ENCODE measurements at places on chromosomes 4 and X.
A peak's percentile ranks its signal among the peaks of the same experiment; 100 is the strongest.

DNA sequence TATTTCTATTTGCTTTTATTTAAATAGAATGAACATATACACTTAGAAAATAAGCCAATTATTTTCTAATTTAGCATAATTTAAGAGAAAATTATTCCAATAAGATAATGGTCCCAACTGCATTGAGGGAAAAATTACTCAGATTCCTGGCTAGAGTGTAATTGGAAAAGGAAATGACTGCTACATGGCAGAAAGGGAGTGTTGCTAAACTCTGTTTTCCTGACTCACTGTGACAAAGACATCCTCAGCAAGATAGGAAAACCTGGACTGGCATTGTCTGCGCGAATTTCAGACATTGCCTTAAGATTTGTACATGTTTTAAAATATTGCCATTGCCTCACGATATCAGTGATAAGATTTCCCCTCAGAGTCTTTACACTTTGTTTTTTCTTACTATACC is 8.2 kb downstream of the TNIP3 start:
- no peak for DNase-seq

- DNase-seq = no peak
Observed at GRCh38 chr4:122827879-122828601, 1.4 kb downstream of the FGF2 start.

GRCh38 chr4:165462009-165462408 is 83.2 kb downstream of the CPE start:
- DNase-seq = no peak

DNA sequence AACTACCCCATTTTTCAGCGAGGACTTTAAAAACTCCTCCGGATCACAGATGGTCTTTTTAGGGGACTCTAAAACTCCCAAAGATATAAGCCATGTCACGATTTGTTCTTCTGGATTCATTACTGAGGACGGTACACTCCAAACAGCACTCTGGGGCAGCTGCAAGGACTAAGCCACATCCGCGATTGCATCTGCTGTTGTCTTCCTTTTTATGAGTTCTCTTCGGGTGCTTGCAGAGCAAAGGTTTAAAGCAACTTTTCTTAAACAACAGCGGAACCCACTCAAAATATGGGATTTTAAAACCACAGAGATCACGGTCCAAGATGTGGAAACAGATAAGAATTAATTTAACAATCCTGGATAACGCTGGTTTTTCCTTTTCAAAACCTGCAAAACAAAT is at the start of gene ARHGEF6:
Gene ARHGEF6 (minus strand): TSS at position 170 of the 400 bp plus-strand sequence. CDS start 50 bp downstream, at position 120.
- DNase-seq = no peak

GRCh38 chr4:14667624-14668151 is 334.6 kb upstream of the CPEB2 start:
- no peak for DNase-seq

DNA sequence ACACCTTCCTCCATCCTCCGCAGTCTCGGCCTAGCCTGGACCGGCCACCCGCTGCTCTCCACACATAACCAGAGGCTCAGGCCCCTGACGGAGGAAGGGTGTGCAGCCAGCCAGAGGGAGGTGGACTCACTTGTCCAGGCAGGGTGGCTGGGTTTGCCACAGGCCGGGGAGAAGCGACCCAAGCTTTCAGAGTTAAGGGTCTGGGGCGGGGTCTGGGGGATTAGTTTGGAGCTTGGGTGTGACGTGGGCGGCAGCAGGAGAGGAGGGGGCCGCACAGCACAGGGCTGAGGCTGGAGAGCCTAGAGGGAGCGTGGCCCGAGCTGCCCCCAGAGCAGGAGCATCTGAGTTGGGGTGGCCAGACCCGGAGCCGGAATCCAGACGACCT is 22.4 kb upstream of the CPLX1 start:
- no peak for DNase-seq

DNA sequence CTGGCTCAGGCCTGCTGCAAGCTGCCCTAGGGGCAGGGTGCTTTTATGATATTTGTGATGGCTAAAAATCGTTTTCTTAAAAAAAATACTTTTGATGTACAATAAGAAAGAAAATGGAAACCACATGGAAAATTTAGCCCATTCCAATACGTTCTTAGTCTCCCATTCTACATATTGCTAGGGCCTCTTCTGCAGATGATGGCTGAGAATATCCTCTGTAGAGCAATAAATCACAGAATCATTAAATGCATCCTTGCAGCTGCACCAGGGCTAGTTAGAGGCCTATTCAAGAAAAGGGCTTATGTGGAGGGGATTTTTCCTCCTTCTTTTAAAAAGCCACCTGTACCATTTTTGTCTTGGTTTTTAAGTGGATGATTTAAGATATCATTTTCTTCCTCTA is 97.6 kb upstream of the C1GALT1C1 start:
- no peak for DNase-seq

GRCh38 chrX:110003167-110004156 is 548 bp downstream of the TMEM164 start:
- peak; percentile 12 for DNase-seq

- DNase-seq = no peak
Observed at GRCh38 chr4:88097781-88098180, 60.7 kb downstream of the ABCG2 start.

All from head of caudate nucleus (tissue), 42 donors.